ENCODE measurements at places on chromosomes 1 and 21.

GRCh38 chr21:34602061-34602460, 12.9 kb downstream of the RCAN1 start:
- no peak for DNase-seq

DNA sequence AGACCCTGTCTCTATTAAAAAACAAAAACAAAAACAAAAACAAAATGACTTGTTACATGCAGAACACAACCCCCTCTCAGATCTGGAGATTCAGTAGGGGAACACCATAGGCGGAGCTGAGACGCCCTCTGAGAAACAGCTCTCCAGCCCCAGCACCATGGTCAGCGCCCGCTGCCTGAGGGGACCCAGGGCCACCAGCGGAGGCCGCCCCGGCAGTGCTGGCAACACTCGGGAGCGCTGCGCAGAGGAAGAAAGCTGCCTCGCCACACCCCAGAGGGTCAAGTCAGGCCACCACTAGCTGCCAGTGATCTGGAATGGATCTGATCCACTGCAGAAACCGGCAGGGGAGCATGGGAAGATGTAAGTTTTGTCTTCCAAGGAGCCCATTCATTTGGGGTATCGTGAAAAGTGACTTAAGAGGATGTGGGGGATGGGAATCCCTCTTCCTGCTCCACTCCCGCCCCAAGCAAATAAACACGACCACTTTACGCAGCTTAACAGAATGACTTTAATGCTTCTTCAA, 3.1 kb downstream of the ACTA1 start:
- no peak for DNase-seq

- no peak for DNase-seq
Observed at GRCh38 chr1:209420276-209420675, 163.2 kb upstream of the CAMK1G start.

DNA sequence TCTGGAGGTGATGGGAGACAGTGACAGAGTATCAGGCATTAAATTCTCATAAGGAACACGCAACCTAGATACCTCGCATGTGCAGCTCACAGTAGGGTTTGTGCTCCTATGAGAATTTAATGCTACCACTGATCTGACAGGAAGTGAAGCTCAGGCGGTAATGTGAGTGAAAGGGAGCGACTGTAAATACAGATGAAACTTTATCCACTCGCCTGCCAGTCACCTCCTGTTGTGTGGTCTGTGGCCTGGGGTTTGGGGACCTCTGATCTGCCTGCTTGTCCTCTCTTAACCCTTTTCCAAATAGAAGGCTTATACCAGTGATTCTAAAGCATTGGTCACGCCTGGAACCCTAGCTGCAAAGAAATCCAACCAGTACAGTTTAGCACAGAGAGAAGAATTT, 15.3 kb downstream of the GABPA start:
- no peak for DNase-seq

DNA sequence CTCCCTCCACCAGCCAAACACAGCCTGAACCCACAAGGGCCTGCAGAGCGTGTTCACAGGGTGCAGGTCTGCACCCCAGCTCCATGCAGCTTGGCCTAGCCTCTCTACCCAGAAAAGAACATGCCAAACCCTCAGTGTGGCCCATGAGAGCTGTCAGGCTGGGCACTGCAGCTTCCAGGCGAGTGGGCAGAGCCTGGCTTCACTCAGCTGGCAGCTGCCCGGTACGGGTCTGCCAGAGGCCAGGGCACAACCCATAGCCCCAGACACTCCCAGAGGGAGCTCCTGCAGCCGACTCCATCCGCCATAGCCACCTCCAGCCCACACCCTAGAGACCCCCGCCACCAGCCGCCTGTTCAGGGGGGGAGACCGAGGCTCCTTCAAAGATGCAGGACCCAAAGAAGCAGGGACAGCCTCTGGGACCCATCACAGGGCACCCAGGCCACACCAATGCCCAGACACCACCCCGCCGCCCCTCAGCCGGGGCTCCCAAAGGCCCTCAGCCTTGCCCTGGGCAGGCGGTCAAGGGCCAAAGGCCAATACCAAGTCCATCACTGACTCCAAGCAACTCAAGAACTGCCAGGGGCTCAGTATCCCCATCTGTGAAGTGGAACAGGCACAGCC, 42.4 kb downstream of the MEGF6 start:
- no peak for DNase-seq

All from NCI-H2081 treated with DMSO at 0.1 percent for 48 hours (cell line).